Fibroblast of lung (primary cell): ENCODE measurements at places on chromosomes 6 and 20. TPM values are rescaled to one million over a fixed set of nuclear protein-coding genes. Genes with fewer than 3 reads are reported as not detected.
A peak's percentile ranks its signal among the peaks of the same experiment; 100 is the strongest.

GRCh38 chr6:28856620-28857005, 67.2 kb downstream of the TRIM27 start:
- H3K27ac ChIP-seq = no peak overlapping the region
- no peak overlapping the region for H3K4me3 ChIP-seq
- H3K27me3 ChIP-seq = no peaks in the 10 kb centered on the region
- H3K4me1 ChIP-seq = no peaks in the 10 kb centered on the region
- no peak for DNase-seq
- H3K36me3 ChIP-seq = no peaks in the 10 kb centered on the region

- H3K27me3 ChIP-seq = no peaks in the 10 kb centered on the region
- H3K27ac ChIP-seq = no peak overlapping the region
- no peaks in the 10 kb centered on the region for H3K36me3 ChIP-seq
- DNase-seq = no peak
Observed at GRCh38 chr6:86203044-86203443, 560.4 kb upstream of the SYNCRIP start.

- H3K27me3 ChIP-seq = no peaks in the 10 kb centered on the region
- H3K27ac ChIP-seq = no peak overlapping the region
- no peak overlapping the region for H3K4me3 ChIP-seq
Observed at GRCh38 chr20:48195121-48195870, 410.0 kb upstream of the SULF2 start.

DNA sequence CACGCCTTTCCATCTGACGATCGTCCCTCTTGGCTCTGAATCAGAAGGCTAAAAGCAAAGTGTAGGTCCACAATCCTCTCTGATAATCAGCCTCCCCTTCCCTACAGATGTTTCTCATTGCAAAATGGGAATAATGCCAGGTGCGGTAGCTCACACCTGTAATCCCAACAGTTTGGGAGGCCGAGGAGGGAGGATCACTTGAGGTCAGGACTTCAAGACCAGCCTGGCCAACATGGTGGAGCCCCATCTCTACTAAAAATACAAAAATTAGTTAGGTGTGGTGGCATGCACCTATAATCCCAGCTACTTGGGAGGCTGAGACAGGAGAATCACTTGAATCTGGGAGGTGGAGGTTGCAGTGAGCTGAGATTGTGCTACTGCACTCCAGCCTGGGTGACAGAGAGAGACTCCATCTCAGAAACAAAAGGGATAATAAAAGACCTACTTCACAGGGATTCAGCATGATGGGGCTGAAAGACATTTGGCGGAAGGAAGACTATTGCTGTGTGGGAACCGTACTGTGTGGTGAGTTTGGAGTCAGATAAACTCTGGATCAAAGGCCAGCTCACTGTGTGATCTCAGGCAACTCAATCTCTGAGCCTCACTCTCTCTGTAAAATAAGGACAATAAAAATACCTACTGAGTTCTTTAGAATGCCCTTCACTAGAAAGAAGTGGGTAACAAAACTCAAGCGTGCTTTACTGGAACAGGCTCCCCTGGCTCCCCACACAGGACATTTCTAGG, 15.9 kb upstream of the SLC9A8 start:
- DNase-seq = no peak
- no peaks in the 10 kb centered on the region for H3K4me1 ChIP-seq
- no peaks in the 10 kb centered on the region for H3K36me3 ChIP-seq

GRCh38 chr6:51049983-51050877, 231.6 kb downstream of the TFAP2B start:
- no peaks in the 10 kb centered on the region for H3K27me3 ChIP-seq
- DNase-seq = no peak
- no peak overlapping the region for H3K4me3 ChIP-seq
- H3K36me3 ChIP-seq = no peaks in the 10 kb centered on the region
- H3K4me1 ChIP-seq = no peaks in the 10 kb centered on the region
- no peak overlapping the region for H3K27ac ChIP-seq

GRCh38 chr6:5941188-5941587, 65.5 kb downstream of the NRN1 start:
- no peak for DNase-seq
- no peaks in the 10 kb centered on the region for H3K27me3 ChIP-seq
- H3K4me3 ChIP-seq = no peak overlapping the region
- H3K27ac ChIP-seq = no peak overlapping the region

- peak overlapping the region; percentile 63 for H3K27ac ChIP-seq
- H3K4me3 ChIP-seq = peak overlapping the region; percentile 93
- no peaks in the 10 kb centered on the region for H3K4me1 ChIP-seq
- no peaks in the 10 kb centered on the region for H3K27me3 ChIP-seq
Observed at GRCh38 chr6:13486679-13487121, 700 bp downstream of the GFOD1 start.

DNA sequence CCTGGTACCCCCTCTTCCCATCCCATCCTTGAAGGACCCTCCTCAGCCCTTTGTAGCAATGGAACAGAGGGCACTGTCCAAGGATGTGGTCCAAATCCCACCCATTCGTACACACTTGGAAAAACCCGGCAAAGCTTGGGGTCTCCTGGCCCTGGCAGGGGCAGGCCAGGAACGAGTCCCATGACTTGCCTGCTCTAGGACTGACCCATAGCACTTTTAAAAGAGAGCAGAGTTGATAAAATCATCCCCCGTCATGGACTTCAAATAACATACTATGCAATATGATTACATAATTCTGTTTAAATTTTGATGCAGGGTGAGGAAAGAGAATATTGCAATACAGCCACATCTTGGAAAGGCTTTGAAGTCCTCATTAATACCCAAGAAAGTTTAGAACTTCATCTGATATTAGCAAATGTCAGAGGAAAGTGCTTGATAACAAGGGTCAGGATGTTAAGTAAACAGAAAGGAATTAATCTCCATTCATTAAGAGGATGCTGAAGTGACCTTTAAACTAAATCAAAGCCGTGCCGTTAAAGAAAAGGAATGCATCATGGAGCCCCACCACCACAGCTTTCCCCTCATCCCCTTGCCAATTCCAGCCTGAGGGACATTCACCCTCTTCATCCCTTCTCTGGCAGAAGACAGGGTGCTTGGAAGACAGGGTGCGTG, 60.7 kb upstream of the NXT1 start:
- no peak overlapping the region for H3K27ac ChIP-seq
- no peaks in the 10 kb centered on the region for H3K36me3 ChIP-seq
- no peak for DNase-seq
- H3K27me3 ChIP-seq = no peaks in the 10 kb centered on the region

DNA sequence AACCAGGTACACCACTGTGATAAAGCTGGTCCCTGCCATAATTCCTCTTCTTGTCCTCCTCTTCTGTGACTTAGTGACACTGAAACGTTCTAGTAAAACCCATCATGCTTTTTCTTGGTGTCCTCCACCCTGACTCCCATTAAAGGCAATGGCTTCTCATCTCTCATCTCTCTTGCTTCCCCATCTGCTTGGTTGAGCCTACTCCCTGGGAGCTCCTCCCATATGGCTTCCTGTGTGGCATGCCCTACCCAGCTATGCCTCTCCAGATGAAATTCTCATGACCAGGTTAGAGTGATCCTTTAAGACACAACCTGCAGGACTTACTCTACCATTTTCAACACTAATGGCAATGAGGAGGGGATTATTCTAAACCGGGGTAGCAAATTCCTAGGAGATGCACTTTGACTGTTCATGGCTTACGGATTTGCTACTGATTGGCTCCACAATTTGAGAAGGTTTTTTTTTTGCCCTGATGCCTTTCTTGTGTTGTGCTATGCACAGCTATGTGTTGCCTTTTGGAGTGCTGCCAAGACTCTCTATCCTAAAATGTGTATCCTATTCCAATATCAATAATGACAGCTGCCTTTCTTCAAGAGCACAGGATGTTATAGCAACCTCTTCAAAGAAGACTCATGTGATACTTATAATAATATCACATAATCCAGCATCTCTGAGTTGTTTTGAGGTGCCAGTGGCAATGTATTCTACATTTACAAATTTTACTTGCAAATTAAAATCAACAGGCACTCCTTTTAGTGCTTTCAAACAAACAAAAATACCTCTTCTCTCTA, 6.1 kb downstream of the SIRPG start:
- no peaks in the 10 kb centered on the region for H3K36me3 ChIP-seq
- no peaks in the 10 kb centered on the region for H3K4me1 ChIP-seq
- H3K27me3 ChIP-seq = no peaks in the 10 kb centered on the region
- H3K4me3 ChIP-seq = no peak overlapping the region
- no peak overlapping the region for H3K27ac ChIP-seq

- H3K36me3 ChIP-seq = no peaks in the 10 kb centered on the region
- no peak for DNase-seq
- no peak overlapping the region for H3K4me3 ChIP-seq
- no peaks in the 10 kb centered on the region for H3K27me3 ChIP-seq
- H3K27ac ChIP-seq = no peak overlapping the region
- peaks cover 14% of the 10 kb centered on the region for H3K4me1 ChIP-seq
Observed at GRCh38 chr20:4043796-4044195, 28.4 kb upstream of the RNF24 start.

DNA sequence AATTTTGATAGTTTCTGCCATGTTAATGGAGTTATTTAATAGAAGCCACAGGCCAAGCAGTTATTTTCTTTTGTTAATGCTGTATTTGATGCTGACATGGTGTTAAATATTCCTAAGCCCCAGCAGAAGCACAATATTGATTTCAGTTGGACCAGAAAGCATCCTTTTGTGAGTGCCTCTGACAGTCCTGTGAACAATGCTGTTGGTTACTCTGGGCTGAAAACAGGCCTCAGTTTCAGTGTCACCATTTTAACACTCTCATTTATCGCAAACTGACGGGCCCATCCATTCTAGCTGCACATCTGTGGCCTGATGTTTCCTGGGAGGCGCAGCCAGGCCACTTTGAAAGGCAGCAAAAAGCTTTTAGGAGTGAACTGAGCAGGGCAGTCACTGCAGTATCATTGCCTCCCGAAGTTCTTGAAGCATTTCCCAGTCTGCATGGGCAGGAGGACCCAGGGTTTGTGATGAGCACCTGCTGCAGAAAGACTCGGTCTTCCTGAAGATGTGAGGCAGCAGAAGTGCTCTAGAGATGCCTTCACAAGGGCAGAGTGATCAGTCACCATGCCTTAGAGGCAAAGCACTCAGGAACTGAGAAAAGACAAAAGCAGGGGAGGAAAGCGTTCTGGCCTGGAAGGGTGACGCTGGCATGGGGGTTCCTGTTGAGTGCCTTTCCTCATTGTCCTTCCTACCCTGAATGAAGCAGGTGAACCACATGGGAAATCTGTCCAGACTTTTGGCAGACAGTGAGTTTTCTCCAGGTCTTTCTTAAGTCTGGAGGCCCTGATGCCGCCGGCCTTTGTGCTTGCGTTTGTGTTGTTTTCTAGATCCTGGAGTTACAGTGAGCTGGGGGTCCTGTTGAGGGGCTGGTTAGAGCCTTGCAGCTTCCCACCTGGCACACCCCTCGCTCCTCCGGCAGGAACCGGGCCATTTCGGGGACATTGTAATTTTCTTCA, 74.0 kb downstream of the ZDHHC14 start:
- no peaks in the 10 kb centered on the region for H3K27me3 ChIP-seq
- DNase-seq = no peak
- no peaks in the 10 kb centered on the region for H3K4me1 ChIP-seq

DNA sequence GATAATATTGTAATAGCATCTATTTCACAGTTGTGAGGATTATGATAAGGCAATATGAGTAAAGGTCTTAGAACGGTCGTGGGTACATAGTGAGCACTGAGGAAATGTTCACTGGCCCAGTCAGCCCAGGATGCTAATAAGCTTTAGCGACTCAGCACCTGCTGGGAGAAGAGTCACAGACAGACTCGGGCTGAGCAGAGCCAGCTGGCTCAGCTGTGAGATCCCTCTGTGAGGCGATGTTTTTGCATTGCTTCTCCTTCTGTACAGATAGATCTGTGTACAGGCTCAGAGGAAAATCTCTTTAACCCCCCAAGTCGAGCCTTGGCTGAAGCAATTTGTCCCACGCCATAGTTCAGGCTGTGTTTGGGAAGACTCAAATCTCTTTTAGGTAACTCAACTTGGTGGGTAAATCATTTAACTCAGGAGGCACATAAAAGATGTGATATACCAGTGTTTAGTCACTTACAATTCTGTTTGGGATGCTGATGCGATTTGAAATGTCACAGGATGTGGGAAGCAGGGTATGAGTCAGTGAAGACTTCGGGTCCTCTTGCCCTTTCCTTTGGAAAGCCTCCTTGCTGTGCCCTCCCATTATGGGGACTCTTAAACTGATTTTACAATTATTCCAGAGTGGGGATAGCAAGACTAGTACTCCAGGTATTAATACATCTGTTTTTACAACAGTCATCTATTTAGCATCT, 53.1 kb downstream of the PHACTR1 start:
- no peaks in the 10 kb centered on the region for H3K36me3 ChIP-seq
- no peak overlapping the region for H3K27ac ChIP-seq
- peak; percentile 50 for DNase-seq
- no peaks in the 10 kb centered on the region for H3K27me3 ChIP-seq
- no peaks in the 10 kb centered on the region for H3K4me1 ChIP-seq

DNA sequence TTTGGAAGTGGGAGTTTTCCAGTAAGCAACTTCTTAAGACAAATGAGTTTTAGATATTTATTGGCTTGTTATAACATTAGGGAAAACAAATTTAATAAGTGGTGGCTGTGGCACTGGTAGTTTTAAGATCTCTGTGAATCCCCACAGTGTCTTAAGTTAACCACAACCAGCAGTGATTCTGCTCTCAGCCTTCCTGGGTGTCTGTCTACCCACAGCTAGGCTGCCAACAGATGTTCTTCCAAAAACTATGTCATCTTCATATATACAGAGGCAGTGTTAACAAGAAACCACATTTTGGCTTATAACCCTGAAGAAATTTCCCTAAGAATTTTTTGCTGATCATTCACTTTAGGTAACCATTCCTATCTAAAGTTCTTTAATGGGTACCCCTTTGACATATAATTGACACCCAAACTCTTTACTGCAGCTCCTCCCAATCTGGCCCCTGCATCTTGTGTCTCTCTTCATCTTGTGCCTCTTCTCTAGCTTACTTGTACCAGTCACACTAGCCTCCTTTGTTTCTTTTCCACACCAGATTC, 52.7 kb downstream of the TOP1 start:
- peak; percentile 67 for DNase-seq
- peaks cover 5% of the 10 kb centered on the region for H3K4me1 ChIP-seq
- no peak overlapping the region for H3K27ac ChIP-seq
- no peak overlapping the region for H3K4me3 ChIP-seq
- peaks cover 13% of the 10 kb centered on the region for H3K36me3 ChIP-seq

- H3K27me3 ChIP-seq = no peaks in the 10 kb centered on the region
- H3K4me3 ChIP-seq = no peak overlapping the region
- no peaks in the 10 kb centered on the region for H3K36me3 ChIP-seq
- no peak overlapping the region for H3K27ac ChIP-seq
Observed at GRCh38 chr6:30511169-30511546, 21.8 kb downstream of the HLA-E start.

DNA sequence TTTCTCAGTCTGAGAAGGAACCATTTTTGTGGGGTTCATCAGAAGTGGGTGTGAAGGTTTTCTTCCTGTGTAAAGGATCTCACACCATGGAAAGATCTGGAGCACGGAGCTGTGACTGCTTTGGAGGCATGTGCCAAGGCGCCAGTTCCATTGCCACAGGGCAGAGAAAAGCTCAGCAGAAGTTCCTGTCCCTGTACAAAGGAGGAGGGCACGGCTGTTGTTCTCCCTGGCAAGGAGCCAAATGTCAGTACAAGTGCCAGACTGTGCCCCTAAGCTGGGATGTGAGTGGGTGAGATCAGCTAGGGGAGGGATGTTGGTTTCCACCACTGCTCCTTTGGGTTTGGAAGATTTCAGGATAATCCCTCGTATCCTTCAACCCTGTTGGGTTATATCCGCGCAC, 117.3 kb downstream of the CRYBG1 start:
- H3K36me3 ChIP-seq = no peaks in the 10 kb centered on the region
- H3K4me1 ChIP-seq = no peaks in the 10 kb centered on the region
- no peak for DNase-seq
- no peaks in the 10 kb centered on the region for H3K27me3 ChIP-seq
- H3K4me3 ChIP-seq = no peak overlapping the region

ADA gene
- 5.4 and 6.9 TPM in 2 replicates for total RNA-seq

PLEKHG1 gene
- 5.4 and 12.7 TPM in 2 replicates for total RNA-seq

CHRNA4 gene
- not detected in 2 replicates for total RNA-seq

SUMO4 gene
- total RNA-seq = 1.0 and 2.1 TPM in 2 replicates

RHAG gene
- not detected in 2 replicates for total RNA-seq
